ENCODE measurements at places on chromosomes 2 and 18.

GRCh38 chr2:238848976-238849853 lies 1.3 kb downstream of the TWIST2 start:
- DNase-seq: peak; percentile 45

DNA sequence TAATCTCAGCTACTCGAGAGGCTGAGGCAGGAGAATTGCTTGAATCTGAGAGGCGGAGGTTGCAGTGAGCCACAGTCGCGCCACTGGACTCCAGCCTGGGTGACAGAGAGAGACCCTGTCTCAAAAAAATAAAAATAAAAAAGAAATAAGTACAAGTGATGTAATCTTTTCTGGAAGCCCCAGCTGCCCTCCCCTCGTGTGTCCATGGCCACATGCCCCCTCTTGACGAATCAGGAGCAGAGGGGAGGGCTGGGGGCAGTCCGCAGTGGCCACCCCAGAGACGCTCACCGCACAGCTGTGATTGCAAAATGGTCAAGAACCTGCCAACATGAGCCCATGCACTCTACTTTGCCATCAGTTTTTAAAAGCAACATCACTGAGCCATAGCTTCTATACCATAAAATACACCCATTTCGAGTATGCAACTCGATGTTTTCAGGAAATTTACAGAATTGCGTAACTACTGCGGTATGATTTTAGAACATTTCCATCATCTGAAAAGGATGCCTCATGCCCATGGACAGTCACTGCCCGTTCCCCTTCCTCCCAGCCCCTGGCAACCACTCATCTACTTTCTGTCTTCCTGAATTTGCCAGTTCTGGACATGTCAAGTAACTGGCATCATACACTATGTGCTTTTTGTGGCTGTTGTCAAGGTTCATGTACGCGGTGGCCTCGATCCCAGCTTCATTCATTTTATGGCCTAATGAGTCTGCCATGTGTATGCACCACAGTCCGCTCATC lies 88.1 kb downstream of the NDUFA10 start:
- DNase-seq: no peak

- peak; percentile 47 for DNase-seq
Observed at GRCh38 chr2:196551014-196551413, 88.5 kb upstream of the CCDC150 start.

DNA sequence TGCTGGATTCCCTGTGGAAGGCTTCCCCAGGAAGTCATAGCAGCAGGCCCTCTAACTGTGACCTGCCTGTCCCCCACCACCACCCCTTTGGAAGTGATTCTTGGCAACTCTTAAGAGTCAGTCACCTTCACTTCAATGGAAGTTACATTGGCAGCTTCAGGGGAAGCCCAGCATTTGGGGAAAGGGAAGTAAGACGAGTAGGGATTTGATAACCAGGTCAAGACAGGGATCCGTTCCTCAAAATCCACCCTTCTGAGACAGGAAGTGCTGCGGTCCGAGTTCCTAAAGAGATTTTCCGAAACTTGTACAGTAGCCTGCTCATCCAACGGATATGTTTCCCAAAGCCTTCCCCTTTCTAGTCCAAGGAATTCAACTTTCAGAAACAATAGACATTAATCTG lies 54.2 kb downstream of the MRPL35 start:
- no peak for DNase-seq

- peak; percentile 35 for DNase-seq
Observed at GRCh38 chr2:25314514-25315315, 27.0 kb downstream of the DNMT3A start.

GRCh38 chr2:201786471-201786870 lies 5.7 kb upstream of the ALS2 start:
- DNase-seq: no peak

- DNase-seq: peak; percentile 26
Observed at GRCh38 chr2:64525317-64525613, 1.1 kb downstream of the AFTPH start.

- no peak for DNase-seq
Observed at GRCh38 chr2:234374150-234374508, 122.8 kb downstream of the ARL4C start.
